ENCODE measurements at places on chromosomes 3 and 15.

DNA sequence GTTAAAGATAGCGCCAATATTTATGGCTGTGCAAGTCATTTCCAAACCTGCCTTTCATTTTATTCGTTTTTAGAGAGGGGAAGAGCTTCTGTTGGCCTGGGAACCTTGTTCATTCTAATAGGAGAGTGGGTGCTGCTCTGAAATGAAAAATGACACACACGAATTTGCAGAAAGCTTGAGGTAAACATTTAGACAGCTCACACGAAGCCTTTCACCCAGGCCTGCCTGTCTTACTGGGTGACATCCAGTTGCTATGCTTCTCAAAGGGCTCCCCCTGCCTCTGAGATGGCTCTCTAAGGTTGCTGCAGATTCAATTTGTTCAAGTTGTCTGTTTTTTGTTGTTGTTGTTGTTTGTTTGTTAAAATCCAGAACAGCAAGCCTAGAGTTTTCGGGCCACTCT is 18.2 kb downstream of the PEX5L start:
- DNase-seq, result no peak

DNA sequence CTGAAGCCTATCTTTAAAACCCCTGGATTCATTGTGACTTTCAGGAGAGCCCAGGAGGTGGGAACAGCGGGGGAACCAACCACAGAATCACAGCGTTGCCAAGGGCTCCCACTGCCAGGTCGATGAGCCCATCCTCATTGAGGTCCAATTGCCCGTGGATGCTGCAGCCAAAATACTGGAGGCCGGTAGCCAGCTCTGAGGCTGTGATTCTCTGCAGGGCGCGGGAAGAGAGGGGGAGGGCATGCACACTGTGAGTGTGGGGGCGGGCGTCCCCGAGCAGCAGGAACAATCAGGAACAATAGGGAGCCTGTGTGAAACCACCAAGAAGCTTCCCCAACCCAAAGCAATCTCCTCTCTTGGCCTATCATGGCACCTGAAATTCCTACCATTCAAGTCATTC is 53.4 kb downstream of the FEM1B start:
- DNase-seq, result no peak

GRCh38 chr3:47377186-47377585 is 3.6 kb upstream of the PTPN23 start:
- DNase-seq, result no peak

DNA sequence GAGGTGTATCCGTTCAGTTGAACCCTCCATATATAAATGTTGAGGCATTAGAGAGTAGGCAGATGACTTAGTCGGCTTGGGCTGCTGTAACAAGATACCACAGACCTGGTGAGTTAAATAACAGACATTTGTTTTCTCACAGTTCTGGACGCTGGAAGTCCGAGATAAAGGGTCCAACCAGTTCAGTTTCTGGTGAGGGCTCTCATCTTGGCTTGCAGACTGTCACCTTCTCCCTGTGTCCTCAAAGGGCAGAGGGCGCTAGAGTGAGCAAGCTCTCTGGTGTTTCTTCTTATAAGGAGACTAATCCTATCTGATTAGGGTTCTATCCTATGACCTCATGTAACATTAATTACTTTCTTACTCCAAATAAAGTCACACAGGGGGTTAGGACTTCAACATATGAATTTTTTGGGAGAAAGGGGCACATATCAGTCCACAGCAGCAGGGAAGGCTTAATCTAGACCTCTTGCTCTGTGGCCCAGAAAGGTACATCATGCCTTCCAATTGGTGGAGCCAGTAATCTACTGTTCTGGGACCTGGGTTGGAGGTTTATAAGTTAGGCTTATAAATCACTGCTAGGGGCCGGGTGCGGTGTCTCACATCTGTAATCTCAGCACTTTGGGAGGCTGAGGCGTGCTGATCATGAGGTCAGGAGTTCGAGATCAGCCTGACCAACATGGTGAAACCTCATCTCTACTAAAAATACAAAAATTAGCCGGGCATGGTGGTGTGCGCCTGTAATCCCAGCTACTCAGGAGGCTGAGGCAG is 26.3 kb upstream of the SLC28A2 start:
- no peak for DNase-seq

DNA sequence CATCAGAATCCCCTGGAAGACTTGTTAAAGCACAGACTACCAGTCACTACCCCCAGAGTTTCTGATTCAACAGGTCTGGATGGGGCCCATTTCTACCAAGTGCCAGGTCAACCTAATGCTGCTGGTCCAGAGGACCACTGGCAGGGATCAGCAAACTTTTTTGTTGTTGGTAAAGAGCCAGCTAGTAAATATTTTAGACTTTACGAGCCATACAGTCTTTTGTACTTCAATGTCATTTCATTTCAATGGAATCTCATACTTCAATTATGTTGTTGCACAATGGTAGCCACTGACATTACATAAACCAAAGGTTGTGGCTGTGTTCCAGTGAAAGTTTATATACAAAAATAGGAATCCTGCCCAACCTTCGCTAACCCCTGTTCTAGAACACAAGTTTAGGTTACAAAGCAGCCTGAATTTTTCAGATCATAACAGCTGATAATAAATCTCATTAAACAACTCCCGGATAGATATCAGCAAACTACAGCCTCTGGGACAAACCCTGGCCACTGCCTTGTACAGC is 28.7 kb downstream of the ULK4 start:
- no peak for DNase-seq

DNA sequence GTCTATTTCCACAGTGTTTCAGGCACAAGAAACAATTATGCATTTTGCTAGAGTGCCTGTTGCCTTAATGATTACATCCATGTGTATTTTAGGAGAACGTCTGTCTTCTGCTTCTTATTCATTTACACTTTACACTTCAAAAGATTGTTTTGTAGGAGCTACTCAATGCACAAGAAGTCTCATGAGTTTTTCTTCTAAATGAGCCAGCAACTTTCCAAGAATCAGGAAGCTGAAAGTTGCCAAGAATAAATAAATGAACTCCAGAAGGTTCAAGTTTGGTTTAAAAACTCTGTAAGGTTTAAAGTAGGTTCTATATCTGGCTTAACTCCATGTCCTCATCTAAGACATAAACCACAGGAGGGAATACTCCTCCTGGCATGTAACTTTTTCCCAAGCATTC is 103.8 kb upstream of the ADPGK start:
- DNase-seq, result no peak

DNA sequence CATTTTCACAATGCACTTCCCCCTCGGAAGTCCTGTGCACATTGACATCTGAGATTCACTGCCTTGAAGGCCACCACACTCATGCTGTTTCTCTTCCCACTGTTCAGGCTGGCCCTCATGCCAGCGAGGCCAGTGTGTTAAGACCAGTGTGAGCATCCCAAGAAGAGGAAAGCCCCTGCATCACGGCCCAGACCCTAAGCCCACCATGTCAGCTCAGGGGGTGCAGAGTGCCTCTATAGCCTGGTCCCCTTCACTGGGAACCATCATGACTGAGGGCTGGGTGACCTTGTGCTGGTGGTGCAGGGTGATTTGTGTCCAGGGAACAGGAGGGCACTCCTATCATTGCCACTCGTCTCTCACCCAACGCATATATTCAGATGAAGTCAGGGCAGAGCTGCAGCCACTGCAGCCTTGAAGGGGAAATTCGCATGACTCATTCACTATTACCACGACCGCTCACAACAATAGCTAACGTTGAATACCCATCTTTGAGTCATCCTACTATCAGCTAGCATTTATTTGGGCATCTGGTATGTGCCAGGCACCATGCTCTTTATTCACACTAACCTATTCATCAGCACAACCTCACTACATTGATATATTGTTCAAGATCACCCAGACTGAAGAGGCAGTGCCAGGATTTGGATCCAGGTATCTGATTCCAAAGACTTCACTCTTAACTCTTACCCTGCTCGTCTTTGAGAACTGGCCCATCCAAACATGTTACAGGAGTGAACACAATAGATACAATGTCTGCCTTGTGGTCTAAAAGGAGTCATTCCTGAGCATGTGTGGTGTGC is 58.8 kb upstream of the SLC6A11 start:
- no peak for DNase-seq

DNA sequence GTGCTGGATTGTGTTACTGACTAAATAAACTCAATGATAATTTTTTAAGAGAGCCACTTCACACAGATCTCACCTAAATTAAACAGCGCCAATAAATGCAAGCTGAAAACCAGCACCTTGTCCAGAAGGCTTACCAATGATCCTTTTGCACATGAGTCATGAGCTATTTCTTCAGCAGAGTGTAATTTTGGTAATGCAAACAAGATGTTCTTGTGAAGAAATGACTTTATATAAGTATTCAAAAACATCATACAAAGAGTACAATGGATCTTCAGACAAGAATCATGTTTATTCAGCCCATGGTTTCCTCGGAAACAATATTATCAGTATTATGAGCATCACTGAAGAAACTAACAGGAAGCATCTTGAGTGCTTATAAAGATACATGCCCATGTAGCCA is 263.8 kb upstream of the UBE2E2 start:
- DNase-seq, result no peak

- DNase-seq, result no peak
Observed at GRCh38 chr15:32786906-32787305, 69.1 kb downstream of the GREM1 start.

GRCh38 chr3:33537133-33537532 is 96.9 kb upstream of the UBP1 start:
- DNase-seq, result no peak

GRCh38 chr15:45842151-45842550 is 207.3 kb downstream of the SQOR start:
- DNase-seq, result no peak

DNA sequence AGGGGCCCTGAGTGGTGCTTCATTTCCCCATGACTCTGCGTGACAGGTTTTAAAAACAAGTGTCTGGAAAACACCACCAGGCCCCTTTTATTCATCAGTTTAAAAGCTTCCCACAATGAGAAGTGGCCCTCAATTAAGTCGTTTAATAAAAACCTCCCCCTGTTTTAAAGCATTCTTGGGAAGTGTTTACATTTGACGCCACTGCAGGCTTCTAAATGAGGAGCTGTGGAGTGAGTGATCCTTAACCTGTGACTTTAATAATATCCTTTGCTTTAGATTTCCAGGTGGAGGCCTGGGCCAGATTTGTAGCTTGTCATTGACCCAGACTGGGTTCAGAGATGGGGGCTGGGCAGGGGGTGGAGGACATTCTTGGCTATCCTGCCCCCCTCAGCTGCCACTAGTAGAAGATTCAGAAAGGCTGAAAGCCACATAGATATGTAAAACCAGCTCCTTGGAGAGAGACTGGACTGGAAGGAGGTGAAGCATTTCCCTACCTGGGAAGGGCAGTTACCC is 11.3 kb downstream of the CGNL1 start:
- DNase-seq, result no peak

DNA sequence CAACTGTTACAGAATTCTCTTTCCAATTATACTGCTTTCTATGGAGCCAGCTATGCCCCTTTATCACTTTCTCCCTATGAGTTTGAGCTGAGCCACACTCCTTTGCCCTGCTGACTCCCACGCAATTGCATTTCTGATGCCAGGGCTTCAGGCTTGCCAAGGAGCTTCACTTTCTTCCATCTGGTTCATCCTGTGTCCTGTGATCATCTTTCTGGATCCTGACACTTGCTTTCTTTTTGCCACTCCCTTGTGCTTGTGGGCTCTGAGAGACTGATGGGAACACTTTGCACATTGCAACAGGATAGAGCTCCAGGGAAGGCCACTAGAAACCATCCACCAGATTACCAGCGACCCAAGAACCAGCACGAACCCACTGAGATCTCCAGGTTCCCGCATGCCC is 77.0 kb upstream of the SEC13 start:
- DNase-seq, result no peak

DNA sequence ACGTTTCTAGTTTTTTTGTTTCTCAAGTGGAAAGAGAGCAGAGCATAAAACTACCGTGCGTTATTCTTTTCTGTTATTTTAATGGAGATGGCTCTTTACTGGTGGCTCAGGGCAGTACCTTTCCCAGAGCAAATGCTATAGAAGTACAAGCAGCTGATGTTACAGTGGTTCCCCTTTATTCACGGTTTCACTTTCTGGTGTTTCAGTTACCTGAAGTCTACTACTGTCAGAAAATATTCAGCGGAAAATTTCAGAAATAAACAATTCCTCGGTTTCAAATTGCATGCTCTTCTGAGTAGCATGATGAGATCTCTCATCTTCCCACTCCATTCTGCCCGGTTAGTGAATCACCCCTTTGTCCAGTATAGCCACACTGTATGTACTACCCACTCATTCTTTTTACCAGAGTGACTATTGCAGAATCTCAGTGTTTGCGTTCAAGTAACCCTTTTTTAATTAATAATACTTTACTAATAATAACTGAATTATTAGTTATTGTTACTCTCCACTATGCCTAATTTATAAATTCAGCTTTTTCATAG is 597.5 kb upstream of the ROBO2 start:
- DNase-seq, result no peak

- DNase-seq, result no peak
Observed at GRCh38 chr3:194606941-194607340, 26.3 kb downstream of the TMEM44 start.

GRCh38 chr15:89666184-89666857 is 11.1 kb upstream of the KIF7 start:
- DNase-seq, result no peak

DNA sequence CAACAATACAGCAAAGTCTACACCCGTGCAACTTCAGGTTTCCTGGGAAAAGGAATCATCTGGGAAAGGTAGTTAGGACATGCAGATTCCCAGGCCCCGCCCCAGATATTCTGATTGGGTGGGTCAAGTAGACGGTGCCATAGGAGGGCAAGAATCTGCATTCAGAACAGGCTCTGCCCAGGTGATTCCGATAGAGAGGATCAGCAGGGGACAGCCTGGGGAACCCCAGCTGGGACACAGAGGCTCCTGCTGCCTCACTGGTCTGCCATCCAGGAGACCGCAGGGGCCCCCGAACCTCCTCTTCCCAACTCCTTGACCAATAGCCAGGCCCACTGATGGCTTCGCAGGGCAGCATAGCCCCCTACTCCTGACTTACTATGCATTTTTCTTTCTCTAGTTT is 243.4 kb downstream of the VPS13C start:
- no peak for DNase-seq

GRCh38 chr15:84597296-84597695 is 3.5 kb upstream of the ZSCAN2 start:
- DNase-seq, result no peak

- DNase-seq, result no peak
Observed at GRCh38 chr3:150743508-150743907, 19.5 kb downstream of the SIAH2 start.

DNA sequence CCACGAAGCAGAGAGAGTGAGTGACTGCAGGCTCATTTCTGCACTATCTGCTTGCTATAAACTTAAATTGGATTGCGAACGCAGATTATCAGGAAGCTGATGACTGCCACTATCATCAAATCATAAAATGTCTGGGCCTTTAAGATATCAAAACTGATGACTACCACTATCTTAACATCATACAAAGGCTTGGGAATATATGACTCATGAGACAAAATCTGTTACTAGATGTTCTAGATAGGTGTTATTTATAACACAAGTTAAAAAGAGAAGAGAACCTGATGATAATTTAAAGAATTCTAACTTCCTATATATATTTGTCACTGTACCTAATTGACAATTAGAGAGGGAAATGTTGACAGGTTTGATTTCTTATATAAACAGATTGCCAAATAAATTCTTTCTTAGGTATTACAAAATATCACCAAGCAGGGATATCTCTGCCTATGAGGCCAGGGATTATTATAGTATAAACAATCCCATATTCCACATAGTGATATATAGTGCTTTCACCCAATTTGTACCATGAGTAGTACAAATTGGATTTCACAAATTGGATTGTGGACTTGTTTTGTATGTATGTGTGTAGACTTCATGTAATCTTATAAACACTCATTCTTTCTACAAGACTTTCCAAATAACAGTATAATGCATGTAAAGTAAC is 1157.2 kb downstream of the ROBO1 start:
- no peak for DNase-seq

GRCh38 chr15:65033659-65034269 is 4.3 kb upstream of the MTFMT start:
- no peak for DNase-seq

- DNase-seq, result no peak
Observed at GRCh38 chr3:52534281-52535183, 875 bp upstream of the NT5DC2 start.
